ENCODE measurements at places on chromosomes 2 and 18. TPM values are rescaled to one million over a fixed set of nuclear protein-coding genes. Genes with fewer than 3 reads are reported as not detected.

DNA sequence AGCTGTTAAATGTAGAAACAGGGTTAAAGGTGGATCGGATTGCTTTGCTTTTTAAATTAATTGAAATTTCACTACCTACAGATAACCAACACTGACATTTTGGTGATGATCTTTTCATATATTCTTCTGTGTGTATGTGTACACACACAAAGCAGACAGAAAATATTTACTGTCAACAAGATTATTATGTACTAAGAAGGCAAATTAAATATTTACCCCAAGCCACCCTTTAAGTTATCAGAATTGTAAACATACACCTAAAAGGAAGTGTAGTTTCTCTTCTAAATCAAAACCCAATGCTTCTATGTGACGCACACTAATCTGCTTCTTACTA is 98.7 kb downstream of the GAREM1 start:
- DNase-seq: no peak

Gene LOXL3
- 9.0 TPM for polyA plus RNA-seq

Gene COLEC12
- polyA plus RNA-seq: 119 TPM

DNA sequence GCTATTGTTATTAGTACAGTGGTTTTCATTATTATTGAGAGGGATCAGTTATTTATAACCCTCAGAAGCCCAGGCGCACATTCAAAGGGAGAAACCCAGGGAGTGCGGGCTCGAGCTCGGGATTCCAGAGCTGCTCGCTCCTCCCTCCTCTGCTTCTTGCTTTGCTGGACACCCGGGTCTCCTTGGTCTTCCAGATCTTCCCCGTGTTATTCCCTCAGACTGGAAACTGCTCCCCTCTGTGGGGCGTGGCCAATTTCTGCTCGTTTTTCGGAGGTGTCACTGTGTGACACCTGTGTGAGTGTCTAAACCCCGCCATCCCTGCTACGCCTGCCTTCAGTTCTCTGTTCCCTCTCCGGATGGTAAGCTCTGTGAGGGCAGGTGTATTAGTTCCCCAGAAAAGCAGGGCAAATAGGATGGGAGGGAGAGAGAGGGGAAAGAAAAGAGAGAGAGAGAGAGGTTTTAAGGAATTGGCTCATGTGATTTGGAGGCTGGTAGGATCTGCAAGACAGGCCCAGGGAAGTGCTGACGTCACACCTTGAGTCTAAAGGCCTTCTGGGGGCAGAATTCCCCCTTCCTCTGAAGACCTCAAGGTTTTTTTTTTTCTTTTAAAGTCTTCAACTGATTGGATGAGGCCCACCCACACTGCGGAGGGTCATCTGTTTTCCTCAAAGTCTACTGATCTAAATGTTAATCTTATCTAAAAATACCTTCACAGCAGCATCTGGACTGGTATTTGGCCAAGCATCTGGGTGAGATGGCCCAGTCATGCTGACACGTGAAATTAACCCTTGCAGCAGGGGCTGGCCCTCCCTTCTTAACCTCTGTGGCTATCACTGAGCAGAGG is 457.3 kb upstream of the ID2 start:
- DNase-seq: no peak

Gene COL3A1
- 1,386 TPM for polyA plus RNA-seq

Gene SLC5A7
- 0.09 TPM for polyA plus RNA-seq

Gene DNAH7
- polyA plus RNA-seq: 5.0 TPM

Measured in right lung (tissue), 10 donors.